PC-3 (cell line): ENCODE measurements at places on chromosomes 11 and 22.

GRCh38 chr11:60389279-60389910, 6.9 kb upstream of the MS4A14 start:
- DNase-seq = no peak

GRCh38 chr11:6604081-6604626, 580 bp downstream of the ILK start:
- peak; percentile 37 for DNase-seq

- peak; percentile 69 for DNase-seq
Measured at GRCh38 chr11:35487532-35488078, 37.8 kb downstream of the PAMR1 start.

GRCh38 chr11:105070306-105070705, 25.2 kb upstream of the CARD16 start:
- DNase-seq = peak; percentile 19

- no peak for DNase-seq
Measured at GRCh38 chr22:43434275-43434927, 22.6 kb downstream of the MPPED1 start.

- peak; percentile 37 for DNase-seq
Measured at GRCh38 chr22:40904101-40904500, 42.2 kb upstream of the DNAJB7 start.

- DNase-seq = no peak
Measured at GRCh38 chr22:40204321-40205116, 26.8 kb downstream of the TNRC6B start.

- DNase-seq = no peak
Measured at GRCh38 chr22:39913321-39913720, 12.4 kb downstream of the GRAP2 start.

- DNase-seq = peak; percentile 82
Measured at GRCh38 chr11:86608251-86608799, 64.1 kb downstream of the ME3 start.

GRCh38 chr11:120465921-120466534, 45.5 kb upstream of the GRIK4 start:
- no peak for DNase-seq
